Esophagus squamous epithelium (tissue), 5 donors: ENCODE measurements at places on chromosomes 1 and 21. TPM values are rescaled to one million over a fixed set of nuclear protein-coding genes. Genes with fewer than 3 reads are reported as not detected.
A peak's percentile ranks its signal among the peaks of the same experiment; 100 is the strongest.

GRCh38 chr21:37270576-37271365 is 3.6 kb upstream of the VPS26C start:
- peaks cover 42% of the 10 kb centered on the region for H3K4me1 ChIP-seq
- no peaks in the 10 kb centered on the region for H3K36me3 ChIP-seq
- H3K27ac ChIP-seq = peak overlapping the region; percentile 64
- DNase-seq = no peak
- no peak overlapping the region for H3K4me3 ChIP-seq
- H3K27me3 ChIP-seq = no peaks in the 10 kb centered on the region

GRCh38 chr1:184930232-184930631 is 44.1 kb downstream of the NIBAN1 start:
- H3K27me3 ChIP-seq = no peaks in the 10 kb centered on the region
- peak overlapping the region; percentile 19 for H3K4me3 ChIP-seq
- H3K27ac ChIP-seq = peak overlapping the region; percentile 12
- no peaks in the 10 kb centered on the region for H3K36me3 ChIP-seq
- no peak for DNase-seq

- no peaks in the 10 kb centered on the region for H3K36me3 ChIP-seq
- H3K4me1 ChIP-seq = no peaks in the 10 kb centered on the region
- no peak for DNase-seq
- no peak overlapping the region for H3K27ac ChIP-seq
- H3K4me3 ChIP-seq = no peak overlapping the region
Observed at GRCh38 chr1:173009597-173009996, 41.1 kb downstream of the TNFSF18 start.

- no peaks in the 10 kb centered on the region for H3K4me1 ChIP-seq
- peak overlapping the region; percentile 48 for H3K27ac ChIP-seq
- DNase-seq = no peak
- H3K36me3 ChIP-seq = no peaks in the 10 kb centered on the region
- no peak overlapping the region for H3K4me3 ChIP-seq
- H3K27me3 ChIP-seq = peaks cover 35% of the 10 kb centered on the region
Observed at GRCh38 chr1:53413175-53414001, 45.8 kb upstream of the DMRTB1 start.

DNA sequence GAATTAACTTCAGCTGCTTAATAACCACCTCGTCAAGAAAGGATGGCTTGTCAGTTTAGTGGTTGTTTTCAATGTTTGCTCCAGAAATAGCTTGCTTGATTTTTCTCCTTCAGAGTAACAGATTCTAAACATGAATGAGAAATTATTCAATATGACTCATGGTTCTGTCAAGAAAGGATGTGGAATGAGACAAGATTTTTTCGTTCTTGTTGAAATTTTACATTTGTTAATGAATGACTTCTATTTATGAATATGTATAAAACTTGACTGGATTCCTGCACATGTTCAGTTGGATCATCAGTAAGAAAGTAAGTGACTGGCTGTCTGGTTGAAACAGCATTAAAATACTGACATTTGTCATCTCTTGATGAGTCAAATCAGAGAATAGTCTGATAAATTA is 38.3 kb downstream of the IFI44 start:
- no peak for DNase-seq
- no peak overlapping the region for H3K4me3 ChIP-seq
- no peaks in the 10 kb centered on the region for H3K27me3 ChIP-seq
- H3K36me3 ChIP-seq = no peaks in the 10 kb centered on the region
- no peak overlapping the region for H3K27ac ChIP-seq

DNA sequence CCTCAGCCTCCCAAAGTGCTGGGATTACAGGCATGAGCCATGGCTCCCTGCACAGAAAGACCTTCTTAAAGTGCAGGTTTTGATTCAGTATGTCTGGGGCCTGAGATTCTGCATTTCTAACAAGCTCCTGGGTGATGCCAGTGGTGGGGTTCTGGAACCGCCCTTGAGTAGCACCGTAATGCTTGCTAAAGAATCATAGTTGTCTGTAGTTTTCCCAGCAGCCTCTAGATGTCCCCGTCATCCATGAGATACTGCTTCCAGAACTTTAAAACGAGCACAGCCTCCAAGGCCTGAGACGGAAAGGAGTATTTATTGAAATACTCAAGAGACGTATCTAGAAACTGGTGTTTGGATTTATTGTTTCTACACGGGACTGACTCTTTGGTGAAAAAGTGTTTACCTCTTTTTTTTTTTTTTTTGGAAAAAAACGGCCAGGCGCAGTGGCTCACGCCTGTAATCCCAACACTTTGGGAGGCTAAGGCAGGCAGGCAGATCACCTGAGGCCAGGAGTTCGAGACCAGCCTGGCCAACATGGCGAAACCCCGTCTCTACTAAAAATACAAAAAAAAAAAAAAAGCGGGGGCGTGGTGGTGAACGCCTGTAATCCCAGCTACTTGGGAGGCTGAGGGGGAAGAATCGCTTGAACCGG is 2.6 kb upstream of the TOR3A start:
- H3K36me3 ChIP-seq = no peaks in the 10 kb centered on the region
- H3K4me3 ChIP-seq = no peak overlapping the region
- H3K4me1 ChIP-seq = peaks cover 39% of the 10 kb centered on the region
- DNase-seq = no peak
- H3K27me3 ChIP-seq = no peaks in the 10 kb centered on the region
- no peak overlapping the region for H3K27ac ChIP-seq

- no peak overlapping the region for H3K27ac ChIP-seq
- no peak overlapping the region for H3K4me3 ChIP-seq
Observed at GRCh38 chr1:215405211-215405610, 161.9 kb upstream of the KCTD3 start.

GRCh38 chr1:10339815-10340214 is 59.0 kb upstream of the PGD start:
- no peaks in the 10 kb centered on the region for H3K4me1 ChIP-seq
- H3K4me3 ChIP-seq = no peak overlapping the region
- H3K27me3 ChIP-seq = no peaks in the 10 kb centered on the region
- no peak overlapping the region for H3K27ac ChIP-seq
- peaks cover 100% of the 10 kb centered on the region for H3K36me3 ChIP-seq
- DNase-seq = no peak

DNA sequence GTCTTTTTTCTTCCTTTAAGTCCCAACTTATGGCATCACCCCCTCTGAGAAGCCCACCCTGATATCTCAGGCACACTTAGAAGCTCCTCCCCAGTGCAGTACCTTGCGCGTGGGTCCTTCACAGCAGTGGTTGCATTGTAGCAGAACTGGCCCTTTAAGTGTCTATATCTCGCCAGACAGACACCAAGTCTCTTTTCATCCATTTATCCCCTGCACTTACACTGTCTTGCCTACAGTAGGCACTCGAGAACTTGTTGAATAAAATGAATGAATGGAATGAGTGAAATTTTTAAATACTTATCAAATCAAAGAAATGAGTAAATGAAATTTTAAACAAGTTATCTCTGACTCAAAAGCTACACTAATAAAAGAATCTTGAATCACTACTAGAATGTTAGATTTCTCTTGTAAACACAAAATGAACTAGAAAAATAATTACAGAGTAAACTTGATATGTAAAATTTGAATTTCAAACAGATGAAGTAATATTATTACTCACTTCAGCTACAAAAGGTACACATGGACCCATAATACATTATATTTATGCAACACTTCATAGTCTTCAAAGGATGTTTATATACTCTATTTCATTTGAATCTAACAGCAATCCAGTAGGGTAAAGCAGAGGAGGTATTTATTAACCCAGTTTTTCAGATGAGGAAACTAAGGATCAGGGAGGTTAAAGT is 54.7 kb upstream of the MAN1A2 start:
- H3K27me3 ChIP-seq = no peaks in the 10 kb centered on the region
- DNase-seq = no peak
- no peak overlapping the region for H3K4me3 ChIP-seq
- H3K27ac ChIP-seq = no peak overlapping the region
- no peaks in the 10 kb centered on the region for H3K4me1 ChIP-seq

DNA sequence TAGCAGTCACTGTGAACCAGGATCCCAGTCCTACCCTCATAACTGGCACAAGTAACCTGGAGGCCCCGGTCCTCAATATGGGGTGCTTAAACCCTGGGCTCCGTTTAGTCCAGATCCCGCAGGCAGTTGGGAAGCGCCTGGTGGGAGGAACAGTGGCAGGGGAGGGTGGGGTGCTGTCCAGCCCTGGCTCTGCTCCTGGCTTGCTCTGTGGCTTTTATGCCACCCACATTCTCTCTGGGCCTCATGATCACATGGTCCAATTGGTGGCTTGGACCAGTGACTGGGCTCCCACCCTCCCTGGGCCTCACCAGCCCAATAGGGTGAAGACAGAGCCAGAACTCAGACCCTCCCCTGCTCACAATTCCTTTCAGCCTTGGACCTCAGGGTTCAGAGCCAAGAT is 2.9 kb downstream of the CD164L2 start:
- DNase-seq = no peak
- peak overlapping the region; percentile 78 for H3K27ac ChIP-seq
- H3K27me3 ChIP-seq = peaks cover 12% of the 10 kb centered on the region
- peaks cover 26% of the 10 kb centered on the region for H3K4me1 ChIP-seq
- no peaks in the 10 kb centered on the region for H3K36me3 ChIP-seq
- H3K4me3 ChIP-seq = no peak overlapping the region

GRCh38 chr1:31596737-31597097 is 20.4 kb downstream of the TINAGL1 start:
- no peaks in the 10 kb centered on the region for H3K36me3 ChIP-seq
- H3K4me3 ChIP-seq = no peak overlapping the region
- H3K27ac ChIP-seq = peak overlapping the region; percentile 25
- H3K4me1 ChIP-seq = peaks cover 3% of the 10 kb centered on the region
- DNase-seq = no peak

DNA sequence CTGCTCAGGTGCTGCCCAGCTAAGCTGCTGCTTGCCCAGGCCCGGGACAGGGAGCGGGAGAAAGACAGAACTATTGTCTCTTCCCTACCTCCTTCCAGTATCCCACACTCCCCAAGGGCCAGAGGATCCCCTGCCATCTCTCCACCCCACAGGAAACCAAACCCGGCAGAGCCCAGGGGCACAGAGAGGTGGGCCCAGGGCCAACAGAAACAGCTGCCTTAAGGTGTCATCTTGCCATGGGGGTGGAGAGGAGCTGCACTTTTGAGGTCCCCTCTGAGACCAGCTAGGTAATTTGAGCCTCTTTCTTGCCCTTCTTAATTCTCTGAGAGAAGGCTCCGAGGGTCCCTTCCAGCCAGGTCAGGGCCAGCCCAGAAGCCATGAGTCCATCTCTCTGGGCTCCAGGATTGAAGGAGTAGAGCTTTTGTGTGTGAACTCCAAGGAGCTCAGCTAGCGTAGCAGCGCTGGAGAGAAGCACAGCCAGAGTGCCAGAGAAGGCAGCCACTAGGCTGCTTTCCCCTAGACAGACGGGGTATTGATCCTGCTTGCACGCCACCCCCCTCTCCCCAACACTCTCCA is 9.7 kb upstream of the GPR61 start:
- H3K27ac ChIP-seq = no peak overlapping the region
- no peak overlapping the region for H3K4me3 ChIP-seq
- no peaks in the 10 kb centered on the region for H3K27me3 ChIP-seq
- no peaks in the 10 kb centered on the region for H3K36me3 ChIP-seq
- DNase-seq = no peak
- no peaks in the 10 kb centered on the region for H3K4me1 ChIP-seq

DNA sequence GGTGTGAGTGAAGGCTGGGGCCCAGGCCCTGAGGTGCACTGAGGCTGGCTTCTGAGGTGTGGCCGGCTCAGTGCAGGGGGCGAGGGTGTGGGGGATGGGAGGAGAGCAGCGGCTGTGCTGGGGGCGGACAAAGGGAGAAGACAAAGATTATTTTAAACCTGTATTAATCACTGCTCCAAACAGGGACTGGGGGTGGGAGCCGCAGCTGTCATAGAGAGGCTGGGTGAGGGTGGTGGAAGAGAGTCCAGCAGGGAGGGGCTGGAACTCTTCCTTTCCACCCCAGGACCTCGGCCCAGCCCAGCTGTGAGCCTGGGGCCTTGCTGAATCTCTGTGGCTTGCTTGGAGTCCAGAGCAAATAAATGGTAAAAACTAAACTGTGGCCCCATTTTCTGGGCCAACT is 106.9 kb downstream of the KCND3 start:
- DNase-seq = no peak
- H3K27ac ChIP-seq = no peak overlapping the region
- no peaks in the 10 kb centered on the region for H3K4me1 ChIP-seq
- H3K36me3 ChIP-seq = no peaks in the 10 kb centered on the region

GRCh38 chr1:109197158-109198042 is 16.3 kb upstream of the SARS1 start:
- DNase-seq = no peak
- no peak overlapping the region for H3K4me3 ChIP-seq
- H3K27me3 ChIP-seq = no peaks in the 10 kb centered on the region
- H3K27ac ChIP-seq = peak overlapping the region; percentile 61
- H3K36me3 ChIP-seq = no peaks in the 10 kb centered on the region

- DNase-seq = no peak
- no peak overlapping the region for H3K4me3 ChIP-seq
- H3K27me3 ChIP-seq = no peaks in the 10 kb centered on the region
Observed at GRCh38 chr1:54835131-54835898, 34.2 kb upstream of the TTC22 start.

- no peak for DNase-seq
- H3K27ac ChIP-seq = no peak overlapping the region
- H3K36me3 ChIP-seq = no peaks in the 10 kb centered on the region
- no peaks in the 10 kb centered on the region for H3K4me1 ChIP-seq
Observed at GRCh38 chr1:44144962-44145756, 3.7 kb upstream of the KLF18 start.

GRCh38 chr21:40194185-40194980 is 327.1 kb downstream of the PCP4 start:
- no peaks in the 10 kb centered on the region for H3K4me1 ChIP-seq
- DNase-seq = no peak
- no peak overlapping the region for H3K27ac ChIP-seq
- no peaks in the 10 kb centered on the region for H3K27me3 ChIP-seq
- no peaks in the 10 kb centered on the region for H3K36me3 ChIP-seq

Gene TFF2
- total RNA-seq = 1.7 TPM

Gene OR2T33
- not detected for total RNA-seq

Gene UBASH3A
- total RNA-seq = 1.9 TPM

Gene NTMT2
- not detected for total RNA-seq

Gene CFAP141
- total RNA-seq = not detected

Gene PPIAL4G
- not detected for total RNA-seq

Gene LDLRAD1
- total RNA-seq = not detected

Gene STIL
- total RNA-seq = 5.5 TPM

Gene PRR9
- not detected for total RNA-seq

Gene SRP9
- 229 TPM for total RNA-seq

Gene PAQR6
- total RNA-seq = 3.0 TPM

Gene CORT
- total RNA-seq = 0.38 TPM
